ENCODE measurements at places on chromosomes 3 and 15.

GRCh38 chr15:44394062-44394461 is 33.4 kb upstream of the CTDSPL2 start:
- DNase-seq: no peak

GRCh38 chr3:18405141-18405540 is 20.0 kb downstream of the SATB1 start:
- DNase-seq: no peak

GRCh38 chr3:100891827-100892226 is 101.4 kb downstream of the ABI3BP start:
- DNase-seq: no peak

- DNase-seq: no peak
Observed at GRCh38 chr3:37054370-37054769, 61.1 kb downstream of the MLH1 start.

DNA sequence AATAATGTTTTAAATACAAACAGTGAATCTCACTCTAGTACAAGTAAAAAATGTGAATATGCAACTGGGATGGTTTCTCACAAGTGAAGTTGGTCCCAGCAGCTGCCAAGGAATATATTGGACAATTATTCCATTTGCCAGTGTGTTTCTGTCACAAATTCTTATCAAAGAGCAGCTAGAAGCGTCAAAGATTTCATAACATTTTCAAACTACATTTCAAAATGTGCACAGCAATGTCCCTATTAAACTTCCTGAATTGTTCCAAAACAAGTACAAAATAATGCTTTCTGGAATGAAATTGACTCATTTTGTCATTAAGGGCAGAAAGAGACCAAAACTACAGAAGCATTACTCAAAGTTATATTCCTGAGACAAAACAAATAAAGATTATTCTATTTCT is 38.3 kb downstream of the GPR176 start:
- no peak for DNase-seq

GRCh38 chr15:34223904-34224596 is 766 bp upstream of the EMC4 start:
- DNase-seq: no peak

DNA sequence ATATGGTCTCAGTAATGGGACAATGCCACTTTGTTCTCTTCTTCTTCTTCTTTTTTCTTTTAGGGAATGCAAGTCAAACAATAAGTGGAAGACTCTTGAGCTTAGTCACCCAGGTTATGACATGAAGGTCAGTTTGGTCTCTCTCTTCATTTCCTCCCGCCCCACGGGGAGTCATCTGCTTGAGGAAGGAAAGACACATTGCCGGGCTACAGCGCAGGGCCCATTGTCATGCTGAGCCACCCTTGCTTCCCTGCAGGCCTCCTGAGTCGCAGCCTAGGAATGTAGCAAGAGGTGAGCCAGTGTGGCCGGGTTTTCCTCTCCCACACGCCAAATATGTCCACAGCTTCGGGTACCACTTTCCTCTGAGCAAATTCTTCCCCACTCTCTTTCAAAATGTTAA is 47.6 kb downstream of the RAP2B start:
- DNase-seq: no peak

GRCh38 chr3:140247775-140248174 is 312.8 kb downstream of the CLSTN2 start:
- no peak for DNase-seq

GRCh38 chr3:141328286-141329166 is 39.8 kb upstream of the ZBTB38 start:
- no peak for DNase-seq

- DNase-seq: no peak
Observed at GRCh38 chr3:99066863-99067262, 165.4 kb upstream of the DCBLD2 start.

DNA sequence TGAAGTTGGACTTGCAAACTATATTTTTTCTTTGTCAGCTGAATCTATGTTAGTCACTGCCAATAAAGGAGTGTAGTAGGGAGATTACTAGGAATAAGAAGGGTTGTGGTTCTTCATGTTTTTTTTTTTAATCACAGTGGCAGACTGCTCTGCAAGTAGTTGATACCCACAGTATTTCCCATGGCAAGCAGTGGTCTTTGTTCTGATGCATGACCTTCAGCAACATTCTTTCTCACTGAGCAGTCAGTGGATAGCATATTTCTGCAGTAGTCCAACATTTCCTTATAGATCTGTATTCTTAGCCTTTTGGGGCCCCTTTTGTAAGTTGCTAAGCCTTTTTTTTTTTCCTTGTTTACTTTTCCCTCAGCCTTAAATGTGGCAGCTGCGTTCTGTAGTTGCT is 151.1 kb downstream of the DOCK3 start:
- DNase-seq: no peak

DNA sequence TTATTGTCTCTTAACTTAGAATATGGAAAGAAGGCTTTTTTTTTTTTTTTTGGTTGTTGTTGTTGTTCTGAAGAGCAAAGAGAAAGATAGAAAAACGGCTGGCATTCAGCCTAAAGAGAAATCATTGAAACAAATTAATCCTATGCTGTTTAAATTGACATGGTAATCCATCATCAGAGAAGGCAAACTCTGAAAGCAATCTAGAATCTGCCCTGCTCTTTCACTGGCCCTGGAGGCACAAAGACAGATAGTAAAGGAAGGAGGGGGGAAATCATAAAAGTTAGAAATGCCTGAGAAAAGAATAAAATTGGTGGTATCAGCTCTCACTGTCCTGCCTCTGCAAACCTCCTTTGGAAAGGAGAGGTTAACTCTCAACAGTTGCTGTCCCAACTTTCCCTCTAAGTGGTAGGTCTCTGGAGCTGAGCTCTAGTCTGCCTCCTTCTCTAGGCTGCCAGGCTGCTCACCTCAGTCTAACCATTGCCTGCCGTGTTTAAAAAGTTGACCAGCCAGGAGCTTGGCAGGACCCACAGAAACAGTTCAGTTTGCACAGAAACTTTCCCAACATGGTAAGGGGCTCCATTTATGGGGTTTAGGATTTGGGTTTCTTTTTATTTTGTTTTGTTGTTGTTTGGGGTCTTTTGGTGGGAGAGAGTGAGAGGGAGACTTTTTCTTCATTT is 13.4 kb upstream of the NR2F2 start:
- DNase-seq: no peak

DNA sequence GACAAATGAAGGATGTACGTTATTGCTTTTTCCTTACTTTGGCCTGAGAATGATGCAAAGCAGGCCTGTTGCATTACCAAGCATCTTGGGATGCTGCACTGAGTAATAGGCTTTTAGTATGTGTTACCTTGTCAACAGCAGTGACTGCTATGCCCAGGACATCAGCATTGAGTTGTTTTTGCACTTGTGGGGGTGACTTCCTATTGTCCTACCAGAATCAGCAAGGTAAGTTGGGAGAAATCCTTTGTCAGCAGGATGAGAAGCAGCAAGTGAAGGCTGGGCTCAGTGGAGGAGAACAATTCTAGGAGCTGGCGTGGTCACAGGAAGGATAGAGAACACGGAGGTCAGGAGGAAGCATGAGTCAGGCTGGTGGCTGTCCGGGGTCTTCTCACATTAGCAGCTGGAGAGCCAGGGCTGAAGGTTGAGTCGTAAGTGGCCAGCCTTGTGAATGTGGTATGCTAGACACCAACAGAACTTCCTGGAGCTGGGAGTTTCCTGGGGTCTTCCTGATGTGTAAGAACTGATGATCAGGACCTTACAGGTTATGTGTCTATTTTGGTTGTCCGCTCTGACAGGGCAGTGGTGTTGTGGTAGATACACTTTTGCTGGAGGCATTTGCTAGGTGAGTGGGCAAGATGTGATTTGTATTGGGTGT is 142.7 kb downstream of the FNDC3B start:
- no peak for DNase-seq
